ENCODE measurements at places on chromosomes 4 and X.
A peak's percentile ranks its signal among the peaks of the same experiment; 100 is the strongest.

DNA sequence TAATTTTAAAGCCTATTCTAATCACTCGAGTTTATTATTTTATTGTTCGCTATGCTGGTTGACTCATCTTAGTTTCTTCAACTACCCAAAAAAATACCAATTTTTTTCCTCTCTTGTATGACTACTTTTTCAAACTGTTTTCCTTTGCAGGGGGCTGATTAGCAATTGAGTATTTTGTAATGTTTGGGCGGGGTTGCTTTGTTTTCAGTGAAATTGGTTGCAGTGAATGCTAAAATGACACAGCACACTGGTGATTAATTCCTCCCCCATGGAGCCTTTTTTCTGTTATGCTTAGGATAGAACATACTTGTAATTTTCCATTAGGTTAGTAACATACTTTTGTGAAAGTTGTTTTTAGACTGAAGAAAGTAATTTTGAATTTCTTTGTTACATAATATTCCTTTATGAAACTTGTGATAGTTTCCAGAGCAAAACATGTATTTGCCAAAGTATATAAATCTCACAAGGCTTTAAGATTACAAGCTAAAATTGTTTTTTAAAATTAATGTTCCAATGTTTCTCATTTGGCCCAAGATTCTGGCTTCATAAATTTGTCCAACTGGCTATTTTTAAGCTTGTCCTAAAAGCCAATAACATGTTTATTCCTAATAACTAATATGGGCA is 120.4 kb downstream of the CHIC1 start:
- DNase-seq: no peak

GRCh38 chrX:13750812-13751211 is 16.3 kb downstream of the OFD1 start:
- DNase-seq: no peak

GRCh38 chrX:127276326-127276725 is 456.8 kb downstream of the PRR32 start:
- no peak for DNase-seq

- peak; percentile 86 for DNase-seq
Measured at GRCh38 chrX:13397878-13398818, 78.3 kb upstream of the ATXN3L start.

- DNase-seq: no peak
Measured at GRCh38 chr4:152103181-152103901, 342.5 kb upstream of the GATB start.

DNA sequence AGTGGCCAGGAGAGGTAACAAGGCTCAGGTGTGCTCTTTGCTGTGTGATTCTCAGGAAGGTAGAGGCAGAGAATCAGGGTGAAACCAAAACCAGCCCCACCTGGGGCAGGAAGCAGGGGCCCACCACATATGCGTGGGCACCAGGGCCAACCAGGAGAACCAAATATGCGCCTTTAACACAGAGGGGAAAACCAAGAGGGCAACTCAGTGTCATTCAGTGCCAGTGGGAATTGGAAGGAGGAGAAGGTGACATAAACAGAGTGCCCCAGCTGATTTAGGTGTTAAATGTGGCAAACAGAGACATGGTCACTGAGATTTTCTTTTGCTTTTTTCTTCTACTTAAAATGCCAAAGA is 106.8 kb upstream of the MAMLD1 start:
- DNase-seq: no peak

DNA sequence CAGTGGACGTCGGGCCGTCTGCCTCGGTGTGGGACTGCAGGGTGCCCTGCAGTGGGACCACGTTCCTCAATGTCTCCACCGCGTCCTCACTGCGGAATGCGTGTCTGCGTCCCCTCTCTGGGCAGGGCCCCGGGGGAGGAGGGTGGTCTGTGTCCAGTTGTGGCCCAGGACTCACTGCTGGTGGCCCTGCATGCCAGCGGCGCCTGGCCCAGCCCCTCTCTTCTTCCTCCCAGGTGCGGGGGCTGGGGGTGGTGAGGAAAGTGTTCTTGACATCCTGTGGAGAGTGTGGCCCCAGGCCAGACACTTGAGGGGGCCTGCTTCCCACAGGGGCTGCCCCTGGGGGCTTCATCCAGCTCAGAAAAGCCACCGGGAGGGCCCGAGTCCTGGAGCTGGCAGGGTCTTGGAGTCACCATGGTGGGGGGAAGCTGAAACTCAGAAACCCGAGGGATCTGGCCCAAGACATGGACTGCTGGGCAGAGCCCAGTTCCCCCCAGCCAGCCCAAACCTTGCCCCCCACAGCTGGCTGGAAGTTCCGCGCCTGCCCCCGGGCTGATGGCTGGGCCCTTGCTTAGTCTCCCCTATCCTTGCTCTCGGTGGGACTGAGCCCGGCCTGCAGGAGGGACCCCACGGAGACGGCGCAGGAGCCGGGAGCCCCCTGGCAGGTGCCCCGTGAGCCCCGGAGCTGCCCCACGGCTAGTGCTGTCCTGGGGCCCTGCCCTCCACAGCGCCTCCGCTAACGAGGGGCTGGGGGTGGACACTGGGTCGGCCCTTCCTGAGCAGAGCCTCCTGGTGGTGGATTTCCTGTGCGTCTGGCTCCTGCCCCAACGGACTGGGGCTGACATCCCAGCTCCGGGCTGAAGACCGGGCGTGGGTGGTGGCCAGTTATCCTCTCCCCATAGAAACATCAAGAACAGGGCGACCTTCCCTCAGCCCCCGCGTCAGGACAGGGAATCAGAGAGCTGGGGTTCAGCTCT is 2.9 kb downstream of the DOK7 start:
- no peak for DNase-seq

- no peak for DNase-seq
Measured at GRCh38 chrX:63784346-63784901, 590 bp downstream of the ARHGEF9 start.

DNA sequence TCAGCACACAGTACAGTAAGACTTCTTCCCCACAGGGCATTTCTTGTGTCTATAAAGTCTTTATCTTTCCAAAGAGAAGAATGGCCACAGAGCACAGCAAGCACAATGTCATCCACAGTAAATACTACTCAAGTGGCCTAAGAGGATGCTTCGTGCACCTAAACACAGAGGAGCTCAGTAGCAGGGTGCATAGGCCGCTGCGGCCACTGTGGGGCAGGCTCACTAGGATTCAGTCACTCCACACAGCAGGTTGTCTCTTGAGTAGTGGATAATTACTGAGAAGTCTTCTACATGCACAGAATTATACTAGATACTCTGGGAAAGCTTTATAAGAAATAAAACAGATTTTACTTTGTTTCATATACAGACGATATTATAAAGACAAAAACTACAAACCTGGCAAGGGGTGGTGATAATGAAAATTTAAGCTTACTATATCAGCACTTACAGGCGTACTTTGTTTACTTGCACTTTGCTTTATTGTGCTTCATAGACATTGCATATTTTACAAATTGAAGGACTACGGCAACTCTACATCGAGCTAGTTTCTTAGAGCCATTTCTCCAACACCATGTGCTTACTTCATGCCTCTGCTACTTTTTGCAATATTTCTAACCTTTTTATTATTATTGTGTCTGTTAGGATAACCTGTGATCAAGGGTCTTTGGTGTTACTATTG is 78.5 kb downstream of the PRDM5 start:
- DNase-seq: no peak

DNA sequence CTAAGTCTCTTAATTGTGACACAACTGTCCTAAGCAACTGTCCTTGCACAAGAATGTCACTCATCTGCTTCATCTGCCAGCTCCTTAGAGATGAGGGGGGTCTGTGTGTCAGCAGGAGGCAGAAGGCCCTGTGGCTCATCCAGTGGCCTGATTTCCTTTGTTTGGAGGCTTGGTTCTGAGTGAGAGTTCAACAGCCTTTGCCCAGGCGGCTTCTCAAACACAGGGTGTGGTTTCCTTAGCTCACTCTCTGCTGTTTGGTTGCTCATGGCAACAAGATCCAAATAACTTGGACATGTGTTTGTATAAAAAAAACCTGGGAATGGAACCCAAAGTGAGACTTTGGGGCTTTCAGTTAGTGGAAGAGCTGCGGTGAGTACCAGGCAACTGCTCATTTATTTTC is 46.6 kb downstream of the MAP7D3 start:
- DNase-seq: peak; percentile 45

DNA sequence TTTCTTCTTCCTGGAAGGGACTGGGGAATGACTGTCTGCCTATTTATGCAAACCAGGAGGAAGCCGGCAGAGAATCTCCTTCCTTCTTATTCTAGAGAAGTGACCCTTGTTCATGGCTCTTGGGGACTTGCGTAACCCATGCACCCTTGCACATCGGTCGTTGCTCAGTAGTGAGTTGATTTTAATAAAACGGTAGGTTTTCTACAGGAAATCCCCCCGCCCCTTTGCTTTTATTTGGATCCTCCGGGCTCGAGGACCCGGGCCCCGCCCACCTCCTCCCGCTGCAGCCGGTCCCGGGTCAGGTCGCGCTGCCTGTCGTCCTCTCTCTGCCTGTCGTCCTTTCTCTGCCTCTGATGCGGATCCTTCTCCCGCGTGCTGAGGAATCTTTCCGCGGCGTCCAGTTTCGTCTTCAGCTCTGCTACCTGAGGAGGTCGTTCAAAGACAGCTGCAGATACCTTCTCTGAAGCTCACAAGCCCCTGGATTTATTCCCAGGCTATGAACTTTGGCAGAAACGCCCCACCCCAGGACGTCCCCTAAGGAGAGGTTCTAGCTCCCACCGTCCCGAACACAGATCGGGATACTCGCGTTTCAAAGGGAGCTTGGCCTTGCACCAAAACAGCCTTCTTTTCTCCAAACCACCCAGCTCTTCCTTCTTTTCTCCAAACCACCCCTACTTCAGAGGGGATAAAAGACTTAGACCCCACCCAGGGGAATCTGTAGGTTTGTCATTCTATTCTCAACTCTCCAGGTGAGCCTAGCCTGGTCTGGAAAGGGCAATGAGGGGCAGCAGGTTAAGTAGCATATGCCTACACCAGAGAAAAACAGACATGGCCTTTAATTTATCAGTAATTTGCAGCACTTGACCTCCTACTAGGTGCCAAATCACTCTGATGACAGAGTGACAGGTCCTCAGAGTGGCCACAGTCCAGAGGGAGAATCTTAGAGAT is 7.0 kb downstream of the TNIP3 start:
- peak; percentile 59 for DNase-seq

- no peak for DNase-seq
Measured at GRCh38 chr4:17722356-17722700, 59.1 kb downstream of the FAM184B start.

GRCh38 chr4:106245176-106245575 is 70.8 kb downstream of the TBCK start:
- no peak for DNase-seq

GRCh38 chrX:130321550-130321949 is 18.2 kb upstream of the SLC25A14 start:
- no peak for DNase-seq

DNA sequence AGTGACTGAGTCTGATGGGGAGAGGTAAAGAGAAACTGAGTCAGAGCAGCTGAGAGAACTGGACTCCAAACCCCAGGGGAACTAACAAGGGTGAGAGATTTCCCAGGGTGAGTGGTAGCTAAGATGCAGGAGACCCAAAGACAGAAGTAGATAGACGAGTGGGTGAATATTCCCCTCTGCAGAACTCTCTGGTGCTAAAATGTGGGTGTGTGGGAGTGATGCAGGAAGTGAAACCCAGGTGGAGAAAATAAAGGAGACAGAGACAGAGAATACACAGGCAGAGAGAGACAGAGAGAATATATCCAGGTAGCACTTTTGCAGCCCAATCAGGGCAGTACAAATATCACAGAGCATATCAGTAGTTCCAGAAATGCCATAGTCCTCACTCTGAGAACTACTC is 212.5 kb upstream of the ZIC3 start:
- no peak for DNase-seq

- no peak for DNase-seq
Measured at GRCh38 chrX:66163447-66163846, 600 bp upstream of the HEPH start.

DNA sequence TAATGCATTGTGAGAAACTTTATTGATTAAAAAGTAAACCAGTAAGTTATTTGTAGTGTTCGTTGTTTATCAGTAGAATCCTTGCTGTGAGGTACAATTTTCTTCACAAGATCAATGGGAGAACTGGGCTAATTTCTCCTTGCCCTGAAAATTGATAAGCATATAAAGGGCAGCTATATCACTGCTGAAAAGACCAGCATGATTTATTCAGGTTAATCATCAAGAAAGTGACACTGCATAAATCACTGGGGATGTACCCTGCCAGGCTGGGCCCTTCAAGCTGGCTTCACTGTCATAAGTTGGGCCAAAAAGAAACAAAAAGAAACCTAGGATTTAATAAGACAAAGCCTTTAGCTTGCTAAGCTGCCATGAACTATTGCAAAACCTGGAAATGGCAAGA is 746.7 kb downstream of the STPG2 start:
- DNase-seq: no peak

DNA sequence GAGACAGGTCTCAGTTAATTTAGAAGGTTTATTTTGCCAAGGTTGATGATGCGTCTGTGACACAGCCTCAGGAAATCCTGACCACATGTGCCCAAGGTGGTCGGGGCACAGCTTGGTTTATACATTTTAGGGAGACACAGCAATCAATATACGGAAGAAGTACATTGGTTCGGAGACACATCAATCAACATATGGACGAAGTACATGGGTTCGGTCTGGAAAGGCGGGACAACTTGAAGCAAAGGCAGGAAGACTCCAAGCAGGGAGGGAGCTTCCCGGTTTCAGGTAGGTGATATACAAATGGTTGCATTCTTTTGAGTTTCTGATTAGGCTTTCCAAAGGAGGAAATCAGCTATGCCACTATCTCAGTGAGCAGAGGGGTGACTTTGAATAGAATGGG is 225.2 kb upstream of the ZFP42 start:
- DNase-seq: no peak

GRCh38 chr4:1053080-1053661 is 41.7 kb downstream of the FGFRL1 start:
- DNase-seq: peak; percentile 77

DNA sequence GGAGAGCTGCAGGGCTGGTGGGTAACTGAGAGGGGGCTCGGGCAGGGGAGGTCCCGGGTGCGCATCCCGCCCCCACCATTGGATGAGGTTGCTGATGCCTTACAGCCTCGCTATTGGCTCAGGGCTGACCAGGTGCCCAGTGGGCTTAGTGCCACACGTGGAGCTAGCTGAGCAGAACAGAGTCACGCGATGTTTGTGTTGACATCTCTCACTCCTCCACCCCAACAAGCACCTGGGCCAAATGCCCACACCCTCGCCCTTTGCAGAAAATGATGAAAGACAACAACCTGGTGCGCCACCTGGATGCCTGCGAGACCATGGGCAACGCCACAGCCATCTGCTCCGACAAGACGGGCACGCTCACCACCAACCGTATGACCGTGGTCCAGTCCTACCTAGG is 31.8 kb downstream of the ATP2B3 start:
- no peak for DNase-seq

Data from AG08396 (cell line).